ENCODE measurements at places on chromosomes 2 and 18.

DNA sequence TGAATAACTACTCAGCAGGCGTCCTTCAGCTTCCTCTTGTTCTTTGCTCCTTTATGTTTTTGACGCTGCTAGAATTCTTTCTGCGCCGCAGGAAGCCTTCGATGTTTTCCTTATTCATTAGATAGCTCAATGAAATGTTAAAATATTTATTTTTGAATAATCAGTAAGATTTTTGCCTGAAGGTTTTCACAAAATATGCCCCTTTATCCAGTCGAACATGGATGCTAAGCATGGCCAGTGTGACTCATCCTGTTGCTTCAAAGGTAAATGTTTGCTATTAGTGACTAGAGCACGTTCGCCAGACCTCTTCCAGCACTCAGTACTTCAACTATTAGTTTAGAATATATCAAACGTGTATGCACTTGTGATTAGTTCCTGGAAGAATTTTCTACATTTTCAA, 7.6 kb upstream of the MEIS1 start:
- no peak for DNase-seq

DNA sequence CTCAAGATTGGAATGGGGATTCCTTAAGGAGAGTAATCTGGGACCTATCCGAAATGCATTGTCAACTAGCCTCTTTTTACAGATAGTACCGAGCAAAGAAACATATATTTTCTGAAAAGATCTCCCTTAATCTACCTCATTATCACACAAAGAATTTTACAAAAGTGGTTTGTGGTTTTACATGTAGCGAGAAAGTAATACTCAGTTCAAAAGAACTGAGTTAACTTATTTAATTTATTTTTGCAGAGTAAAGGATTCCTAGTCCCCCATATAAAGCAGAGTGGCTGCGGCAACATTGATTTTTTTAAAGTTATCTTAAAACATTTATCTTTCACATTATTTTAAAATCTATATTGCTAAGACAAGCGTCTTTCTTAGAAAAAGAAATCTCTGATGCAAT, 15.9 kb upstream of the SOS1 start:
- DNase-seq: no peak

DNA sequence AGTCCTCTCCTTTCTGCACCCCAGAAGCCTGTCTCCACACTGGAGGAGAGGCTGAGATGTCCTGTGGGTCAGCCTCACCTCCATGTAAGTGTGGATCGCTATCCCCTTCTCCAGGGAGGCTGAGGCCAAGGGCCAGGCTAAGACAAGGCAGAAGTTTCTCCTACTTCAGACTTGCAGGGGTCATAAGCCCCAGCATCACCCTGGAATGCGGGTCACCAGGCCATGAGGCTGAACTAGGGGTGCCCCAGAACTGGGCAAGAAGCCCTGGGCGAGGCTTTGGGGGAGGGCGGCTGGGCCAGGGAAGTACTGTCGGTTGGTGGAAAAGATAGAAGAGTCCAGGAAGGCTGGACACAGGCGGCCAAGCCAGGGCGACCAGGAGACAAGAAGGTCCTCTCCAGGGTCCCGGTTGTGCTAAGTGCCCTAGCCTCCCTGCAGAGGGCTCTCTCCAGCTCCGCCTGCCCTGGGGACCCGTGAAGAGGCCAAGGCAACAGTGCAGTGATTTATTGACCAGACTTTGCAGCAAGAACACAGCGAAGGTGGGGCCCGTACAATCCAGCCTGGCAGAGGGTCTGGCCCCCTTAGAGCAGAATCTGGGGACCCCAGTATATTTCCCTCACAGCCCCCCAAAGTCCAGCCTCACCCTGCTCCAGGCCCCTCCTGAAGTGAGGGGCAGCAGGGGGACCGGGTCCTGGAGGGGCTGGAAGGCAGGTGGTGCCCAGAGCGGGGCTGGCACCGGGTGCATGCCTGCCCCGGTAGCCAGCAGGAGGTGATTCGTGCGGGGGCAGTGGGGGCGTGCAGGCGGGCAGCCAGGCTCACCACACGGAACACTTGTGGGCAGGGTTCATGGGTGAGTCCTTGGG, 8.1 kb downstream of the ECEL1 start:
- no peak for DNase-seq

GRCh38 chr2:200471324-200471848, 38.5 kb downstream of the KCTD18 start:
- DNase-seq: no peak

DNA sequence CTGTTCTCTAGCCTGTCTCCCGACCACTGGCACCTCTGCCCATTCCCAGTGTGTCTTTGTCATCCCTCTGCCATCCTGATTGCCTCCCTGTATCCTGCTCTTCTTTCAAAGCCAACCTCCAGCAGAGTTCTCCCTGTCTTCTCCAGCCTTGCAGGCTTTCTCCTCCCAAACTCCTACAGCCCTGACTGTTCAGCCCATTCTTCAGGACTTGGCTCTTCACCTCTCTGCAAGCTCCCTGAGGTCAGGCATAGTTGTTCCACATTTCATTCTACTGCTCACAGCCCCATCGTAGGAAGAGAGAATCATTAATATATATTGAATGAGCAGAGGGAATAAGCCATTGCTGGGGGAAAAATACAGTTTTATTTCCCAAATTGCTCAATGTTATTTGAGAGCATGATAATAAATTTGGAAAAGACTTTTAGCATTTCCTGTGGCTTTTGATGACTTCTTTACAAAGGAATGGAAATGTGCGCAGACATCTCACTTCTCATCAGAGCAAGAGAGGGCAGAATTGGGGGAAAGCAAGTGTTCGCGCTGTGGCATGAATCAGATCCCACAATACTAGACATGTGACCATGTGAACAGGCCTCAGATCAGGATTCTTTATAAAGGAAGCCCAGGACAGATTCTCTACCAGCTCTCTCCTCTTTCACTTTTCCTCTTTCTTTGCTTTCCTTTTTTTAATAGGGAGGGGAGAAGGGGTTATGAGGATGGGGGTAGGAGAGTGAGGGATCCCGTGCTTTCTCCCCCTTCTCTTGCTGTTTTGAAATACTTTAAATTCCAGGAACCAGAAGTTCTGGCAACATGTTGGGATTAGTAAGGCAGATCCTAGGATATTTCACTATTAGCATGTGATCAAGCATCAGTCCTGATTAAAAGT, 37.4 kb downstream of the EPAS1 start:
- no peak for DNase-seq

GRCh38 chr2:178298785-178299212, 104.5 kb downstream of the OSBPL6 start:
- DNase-seq: no peak

DNA sequence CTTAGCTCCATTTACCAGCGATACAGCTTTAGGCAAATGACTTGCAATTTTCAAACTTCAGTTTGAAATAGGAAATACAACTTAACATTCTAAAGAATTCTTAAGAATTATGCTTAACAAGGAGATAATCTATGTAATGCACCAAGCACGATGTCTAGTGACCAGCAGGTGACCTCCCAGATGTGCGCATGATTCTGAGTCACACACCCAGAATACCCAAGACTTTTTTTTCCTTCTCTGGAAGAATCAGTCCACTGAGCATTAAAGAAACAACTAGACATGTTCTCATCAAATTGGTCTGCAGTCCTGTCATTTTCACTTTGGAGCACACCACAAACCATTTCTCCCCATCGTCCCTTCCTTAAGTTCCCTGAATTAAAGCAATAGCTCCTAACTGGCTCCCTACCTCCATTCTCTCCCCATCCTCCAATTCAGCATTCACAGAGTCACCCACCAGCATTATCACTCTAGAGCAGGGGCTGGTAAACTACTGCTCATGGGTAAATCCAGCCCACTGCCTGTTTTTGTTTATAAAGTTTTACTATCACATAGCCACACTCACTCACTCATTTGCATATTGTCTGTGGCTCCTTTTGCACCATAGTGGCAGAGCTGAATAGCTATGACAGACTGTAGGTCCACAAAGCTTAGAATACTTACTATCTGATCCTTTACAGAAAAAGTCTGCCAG, 13.2 kb downstream of the EVA1A start:
- no peak for DNase-seq

DNA sequence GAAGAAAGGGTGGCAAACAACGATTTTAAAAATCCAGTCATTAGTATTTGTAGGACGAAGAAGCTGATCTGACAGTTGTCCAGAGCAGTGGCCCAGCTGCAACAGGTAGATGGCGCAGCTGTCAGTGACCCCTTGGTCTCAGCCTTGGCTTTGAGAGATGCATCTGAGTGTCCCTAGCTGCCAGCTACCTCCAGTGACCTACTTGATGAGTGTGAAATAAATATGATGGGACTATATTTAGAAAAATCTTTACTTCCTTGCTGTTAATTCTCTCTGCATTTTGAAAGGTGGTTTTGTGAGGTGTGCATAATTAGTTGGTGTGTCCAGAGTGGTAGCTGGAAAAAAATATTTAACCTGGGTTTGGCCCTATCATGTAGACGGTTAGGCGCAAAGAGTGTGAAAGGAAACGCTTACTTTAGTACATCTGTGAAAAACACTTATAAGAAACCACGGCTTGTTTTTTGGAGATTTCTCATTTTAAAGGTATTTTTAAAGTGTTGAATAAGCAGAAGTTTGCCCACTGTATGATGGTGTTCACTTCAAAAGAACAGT, 963 bp downstream of the INPP1 start:
- no peak for DNase-seq

- DNase-seq: no peak
Observed at GRCh38 chr2:37871456-37872191, 53.5 kb upstream of the RMDN2 start.

- DNase-seq: no peak
Observed at GRCh38 chr18:58251416-58251815, 207.4 kb downstream of the NEDD4L start.

GRCh38 chr18:41537666-41538065, 417.4 kb upstream of the PIK3C3 start:
- DNase-seq: no peak

DNA sequence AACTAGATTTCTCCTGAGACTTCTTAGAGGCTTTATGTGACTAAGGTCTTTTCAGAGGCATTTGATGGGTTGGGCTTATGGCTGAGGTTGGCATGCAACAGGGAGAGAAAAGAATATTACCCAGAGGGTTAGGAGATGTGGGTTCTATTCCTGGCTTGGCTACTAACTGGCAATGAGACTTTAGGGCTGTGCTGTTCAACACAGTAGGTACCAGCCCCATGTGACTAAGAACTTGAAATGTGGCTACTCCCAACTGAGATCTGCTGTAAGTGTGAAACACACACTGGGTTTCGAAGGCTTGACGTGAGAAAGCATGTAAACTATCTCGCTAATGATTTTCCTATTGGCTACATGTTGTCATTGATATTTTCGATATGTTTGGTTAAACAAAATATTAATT, 324.9 kb upstream of the SLC14A2 start:
- no peak for DNase-seq

DNA sequence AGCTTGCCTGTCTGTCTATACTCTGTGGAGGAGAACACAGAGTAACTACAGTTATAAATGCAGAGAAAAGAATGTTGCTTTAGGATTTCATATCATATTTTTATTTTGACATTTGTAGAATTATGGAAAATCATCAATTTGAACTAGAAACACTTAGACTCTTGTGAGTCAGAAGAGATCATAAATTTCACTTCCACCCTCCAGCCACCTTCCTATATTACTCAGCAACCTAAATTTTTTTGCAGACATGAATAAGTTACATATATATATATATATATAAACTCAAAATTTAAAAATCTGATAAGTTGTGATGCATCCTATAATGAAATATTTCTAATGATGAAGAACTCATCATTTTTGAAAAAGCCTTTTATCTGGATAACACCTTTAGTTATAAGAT, 172.3 kb downstream of the PIEZO2 start:
- no peak for DNase-seq

DNA sequence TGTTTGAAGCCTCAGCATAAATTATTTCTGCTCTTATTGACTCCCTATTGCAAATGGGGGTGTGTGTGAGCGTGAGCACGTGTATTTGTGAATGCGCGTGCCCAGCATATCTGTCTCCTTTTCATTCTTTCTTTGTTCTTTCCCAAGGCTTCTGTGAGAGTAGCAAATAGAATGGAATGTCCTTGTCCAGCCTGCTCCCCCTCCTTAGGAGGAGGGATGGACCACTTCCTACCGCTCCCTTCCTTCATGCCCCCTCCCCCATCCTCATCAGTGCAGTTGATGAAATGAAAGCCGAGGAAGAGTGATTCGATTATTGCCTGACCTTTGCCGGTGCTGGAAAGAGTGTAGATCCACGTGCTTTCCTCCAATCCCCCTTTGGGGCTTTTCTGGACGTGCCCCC, 102.0 kb downstream of the CPO start:
- DNase-seq: no peak

GRCh38 chr2:10831400-10831985, 18.9 kb upstream of the PDIA6 start:
- no peak for DNase-seq

- DNase-seq: no peak
Observed at GRCh38 chr2:33510586-33510968, 34.1 kb downstream of the RASGRP3 start.

- DNase-seq: no peak
Observed at GRCh38 chr2:46909771-46910419, 5.7 kb downstream of the MCFD2 start.

GRCh38 chr2:61670591-61671501, 132.7 kb upstream of the XPO1 start:
- no peak for DNase-seq

GRCh38 chr2:85695691-85696668, 1.8 kb downstream of the GNLY start:
- no peak for DNase-seq

GRCh38 chr2:166375195-166375735, 479 bp downstream of the SCN9A start:
- DNase-seq: peak; percentile 22

- peak; percentile 61 for DNase-seq
Observed at GRCh38 chr2:144596073-144596871, 76.4 kb upstream of the ZEB2 start.

GRCh38 chr18:68418881-68419280, 296.0 kb downstream of the TMX3 start:
- DNase-seq: no peak

DNA sequence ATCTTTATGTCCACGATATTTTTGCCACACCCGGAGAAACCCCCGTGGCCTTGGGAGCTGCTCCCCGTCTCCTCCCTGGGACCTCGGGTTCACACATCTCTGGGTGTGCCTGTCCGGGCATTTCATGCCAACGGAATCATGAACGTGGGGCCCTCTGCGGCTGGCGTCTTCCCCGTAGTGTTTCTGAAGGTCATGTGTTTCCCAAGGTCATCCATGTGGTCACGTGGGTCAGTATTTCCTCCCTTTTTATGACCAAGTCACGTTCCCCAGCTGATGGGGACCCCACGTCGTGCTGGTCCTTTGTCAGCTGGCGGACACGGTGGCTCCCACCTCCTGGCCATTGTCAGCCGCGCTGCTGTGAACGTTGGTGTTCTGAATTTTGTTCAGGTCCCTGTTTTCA, 135.7 kb downstream of the NFATC1 start:
- no peak for DNase-seq

GRCh38 chr2:180705122-180705521, 275.3 kb upstream of the UBE2E3 start:
- DNase-seq: no peak

DNA sequence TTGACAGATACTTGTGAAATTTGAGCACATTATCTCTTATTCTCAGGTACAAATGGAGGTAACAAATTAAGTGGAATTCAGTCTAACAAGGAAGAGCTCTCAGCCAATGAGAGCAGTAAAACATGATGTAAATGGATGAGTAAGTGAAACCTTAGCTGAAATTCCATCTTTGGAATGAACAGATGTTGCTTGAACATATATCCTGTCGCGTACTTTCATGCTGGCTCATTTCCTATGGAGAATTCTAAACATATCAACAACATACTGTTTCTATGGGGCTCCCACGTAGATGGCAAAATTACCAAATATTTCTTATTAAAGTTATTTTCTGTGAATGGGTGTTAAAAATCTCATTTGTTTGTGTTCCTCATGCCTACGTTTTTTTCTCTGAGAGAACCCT, 256.3 kb upstream of the LINC00305 start:
- DNase-seq: no peak

All from hematopoietic multipotent progenitor cell (in vitro differentiated cells).